Upper lobe of left lung (tissue), 6 donors: ENCODE measurements at places on chromosomes 1 and 21. TPM values are rescaled to one million over a fixed set of nuclear protein-coding genes. Genes with fewer than 3 reads are reported as not detected.

DNA sequence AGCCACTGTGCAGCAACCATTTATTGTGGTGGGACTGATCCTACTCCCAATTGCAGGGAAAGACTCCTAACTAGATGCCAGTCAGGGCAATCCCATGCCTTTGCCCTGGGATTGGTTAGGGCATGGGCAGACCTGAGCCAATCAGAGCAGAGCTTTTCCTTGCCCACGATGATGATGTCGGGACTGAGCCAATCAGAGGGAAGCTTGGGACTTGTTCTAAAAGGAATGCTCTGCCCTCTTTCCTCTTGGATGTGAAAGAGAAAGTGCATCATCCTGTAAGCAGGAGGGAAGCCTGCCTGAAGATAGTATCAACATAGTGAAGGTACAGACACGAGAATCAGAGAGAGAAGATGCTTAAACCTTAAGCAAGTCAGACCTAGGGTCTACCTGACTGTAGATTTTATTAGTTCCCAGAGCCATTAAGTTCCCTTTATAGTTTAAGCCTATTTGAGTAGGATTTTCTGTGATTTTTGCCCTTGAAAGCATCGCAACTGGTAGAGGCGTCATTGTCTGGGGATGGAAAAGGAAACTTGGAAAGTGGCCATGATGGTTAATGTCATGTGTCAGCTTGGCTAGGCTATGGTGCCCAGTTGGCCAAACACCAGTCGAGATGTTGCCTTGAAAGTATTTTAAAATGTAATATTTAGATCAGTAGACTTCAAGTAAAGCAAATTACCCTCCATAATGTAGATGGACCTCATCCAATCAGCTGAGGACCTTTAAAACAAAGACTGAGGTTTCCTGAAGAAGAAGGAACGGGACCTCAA, 19.9 kb downstream of the IRF2BP2 start:
- H3K4me1 ChIP-seq = peaks cover 2% of the 10 kb centered on the region
- H3K27ac ChIP-seq = no peak overlapping the region
- H3K36me3 ChIP-seq = no peaks in the 10 kb centered on the region

DNA sequence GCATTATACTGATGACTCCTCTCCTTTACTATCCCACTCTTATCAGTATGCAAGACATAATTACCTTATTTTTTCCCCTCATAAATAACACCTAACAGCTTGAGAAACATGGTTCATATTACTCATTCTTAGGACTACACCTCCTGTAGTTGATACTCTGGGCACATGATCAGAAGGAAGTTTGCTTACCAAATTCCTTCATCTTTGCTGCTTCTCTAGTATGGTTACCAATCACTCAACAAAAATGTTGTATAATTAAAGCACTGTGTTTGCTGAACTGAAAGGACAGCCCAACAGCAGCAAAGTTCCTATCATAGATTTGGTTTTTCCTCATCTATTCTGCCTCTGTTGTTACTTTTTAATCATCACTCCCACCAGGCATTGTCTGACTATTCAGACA, 586.3 kb downstream of the LRRIQ3 start:
- H3K27me3 ChIP-seq = no peaks in the 10 kb centered on the region
- H3K36me3 ChIP-seq = no peaks in the 10 kb centered on the region
- H3K27ac ChIP-seq = no peak overlapping the region
- no peak overlapping the region for H3K4me3 ChIP-seq

GRCh38 chr1:98368995-98369394, 292.5 kb upstream of the SNX7 start:
- no peak overlapping the region for H3K4me3 ChIP-seq
- DNase-seq = no peak
- no peaks in the 10 kb centered on the region for H3K36me3 ChIP-seq
- peaks cover 6% of the 10 kb centered on the region for H3K4me1 ChIP-seq
- H3K27ac ChIP-seq = no peak overlapping the region

TBX15 gene
- 0.83 TPM for total RNA-seq

TMOD4 gene
- total RNA-seq = 0.88 TPM

TCP10L gene
- total RNA-seq = not detected

DNA sequence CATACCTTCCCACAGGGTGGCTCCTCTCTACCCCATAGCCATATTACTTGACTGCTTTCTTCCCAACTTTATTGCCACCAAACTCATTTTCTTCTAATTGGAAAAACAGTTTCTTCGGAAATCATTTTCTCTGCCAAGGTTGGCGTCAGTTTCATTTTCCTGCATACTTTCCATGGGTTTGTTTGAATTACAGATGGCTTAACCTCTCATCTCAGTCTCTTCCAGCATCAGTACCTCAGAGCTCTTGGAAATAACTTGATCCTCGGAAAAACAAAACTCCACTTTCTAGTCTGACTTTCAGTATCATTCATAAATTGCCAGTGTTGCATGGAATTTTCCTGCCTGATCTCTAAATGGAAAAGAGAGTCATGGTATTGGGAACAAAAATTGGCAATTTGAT, 20.3 kb upstream of the PRDM2 start:
- no peaks in the 10 kb centered on the region for H3K4me1 ChIP-seq
- no peaks in the 10 kb centered on the region for H3K36me3 ChIP-seq
- no peaks in the 10 kb centered on the region for H3K27me3 ChIP-seq
- no peak for DNase-seq

OR2L5 gene
- not detected for total RNA-seq

OR2W3 gene
- total RNA-seq = not detected

DNA sequence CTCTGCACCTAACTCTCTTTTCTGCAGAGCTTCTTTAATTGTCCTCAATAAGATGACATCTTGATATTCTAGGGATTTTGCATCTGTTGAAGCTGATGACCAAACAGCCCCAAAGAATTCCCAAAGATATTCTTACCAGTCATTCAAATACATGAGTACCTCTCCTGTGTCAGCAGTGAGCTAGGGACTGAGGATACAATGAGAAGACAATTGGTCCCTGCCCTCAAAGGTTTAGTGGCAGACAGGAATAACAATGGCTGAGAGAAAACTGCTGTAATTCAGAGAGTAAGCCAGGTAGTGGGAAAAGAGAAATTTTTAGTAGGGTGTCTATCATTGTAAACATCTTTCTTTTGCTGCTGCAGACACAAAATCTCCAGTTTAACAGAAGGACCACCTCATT, 5.9 kb downstream of the MCOLN3 start:
- no peaks in the 10 kb centered on the region for H3K27me3 ChIP-seq
- no peak overlapping the region for H3K27ac ChIP-seq
- no peak for DNase-seq
- H3K4me1 ChIP-seq = peaks cover 3% of the 10 kb centered on the region

DNA sequence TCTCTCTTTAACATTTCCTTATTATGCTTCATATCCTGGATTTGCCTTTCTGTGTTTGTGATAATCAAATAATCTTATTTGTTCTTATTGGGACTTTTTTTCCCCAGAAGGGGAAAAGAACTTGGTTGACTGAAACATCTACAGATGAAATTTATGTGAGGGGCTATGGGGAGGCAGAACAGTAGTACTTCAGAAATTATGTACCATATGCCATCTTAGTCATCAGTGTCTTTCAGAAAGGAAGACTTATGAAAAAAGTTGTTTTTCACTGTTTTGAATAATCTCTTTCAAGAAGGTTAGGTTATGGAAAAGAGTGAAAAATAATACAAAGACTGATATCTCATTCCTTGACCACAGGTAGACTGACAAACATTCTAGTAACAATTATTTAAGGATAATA, 30.2 kb upstream of the TRAF5 start:
- peaks cover 6% of the 10 kb centered on the region for H3K36me3 ChIP-seq
- no peak overlapping the region for H3K4me3 ChIP-seq
- H3K27ac ChIP-seq = no peak overlapping the region
- DNase-seq = no peak
- no peaks in the 10 kb centered on the region for H3K4me1 ChIP-seq

CD1D gene
- 1.0 TPM for total RNA-seq

DHCR24 gene
- 412 TPM for total RNA-seq

ADORA1 gene
- 3.1 TPM for total RNA-seq

- H3K36me3 ChIP-seq = no peaks in the 10 kb centered on the region
- DNase-seq = no peak
- no peak overlapping the region for H3K4me3 ChIP-seq
These were observed 7.4 kb upstream of the IGFN1 start for GRCh38 chr1:201183209-201183608.

DNA sequence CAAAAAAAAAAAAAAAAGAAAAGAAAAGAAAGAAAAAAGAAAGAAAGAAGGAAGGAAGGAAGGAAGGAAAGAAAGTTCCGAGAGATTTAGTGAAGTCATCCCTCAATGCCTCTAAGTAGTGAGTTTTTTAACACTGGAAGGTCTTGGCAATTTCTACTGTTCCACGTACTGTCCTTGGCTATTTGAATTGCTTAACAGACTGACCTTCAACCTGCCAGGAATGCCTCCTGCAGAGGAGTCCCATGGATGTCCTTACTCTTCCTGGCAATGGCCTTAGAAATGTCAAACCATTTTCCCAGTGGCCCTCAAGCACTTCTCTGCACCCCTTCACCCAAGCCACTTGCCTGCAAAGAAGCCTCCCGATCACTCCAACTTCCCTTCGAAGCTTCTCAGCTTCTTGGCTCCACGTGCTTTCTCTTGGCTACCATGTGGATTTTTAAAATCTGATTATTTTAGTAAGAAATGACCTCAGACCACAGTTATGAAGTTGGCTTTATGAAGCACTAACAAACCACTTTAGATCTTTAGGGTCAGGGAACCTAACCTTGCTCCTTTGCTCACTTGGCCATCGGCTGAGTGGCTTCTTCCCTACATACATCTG, 43.7 kb upstream of the ABCG1 start:
- no peak for DNase-seq
- no peak overlapping the region for H3K27ac ChIP-seq
- no peaks in the 10 kb centered on the region for H3K4me1 ChIP-seq

- no peaks in the 10 kb centered on the region for H3K27me3 ChIP-seq
- DNase-seq = no peak
- no peak overlapping the region for H3K27ac ChIP-seq
- peaks cover 18% of the 10 kb centered on the region for H3K4me1 ChIP-seq
- no peak overlapping the region for H3K4me3 ChIP-seq
These were observed 16.4 kb upstream of the LRRC52 start for GRCh38 chr1:165527251-165528007.
